NCI-H1417 (cell line): ENCODE measurements at places on chromosomes 3 and 15.
A peak's percentile ranks its signal among the peaks of the same experiment; 100 is the strongest.

DNA sequence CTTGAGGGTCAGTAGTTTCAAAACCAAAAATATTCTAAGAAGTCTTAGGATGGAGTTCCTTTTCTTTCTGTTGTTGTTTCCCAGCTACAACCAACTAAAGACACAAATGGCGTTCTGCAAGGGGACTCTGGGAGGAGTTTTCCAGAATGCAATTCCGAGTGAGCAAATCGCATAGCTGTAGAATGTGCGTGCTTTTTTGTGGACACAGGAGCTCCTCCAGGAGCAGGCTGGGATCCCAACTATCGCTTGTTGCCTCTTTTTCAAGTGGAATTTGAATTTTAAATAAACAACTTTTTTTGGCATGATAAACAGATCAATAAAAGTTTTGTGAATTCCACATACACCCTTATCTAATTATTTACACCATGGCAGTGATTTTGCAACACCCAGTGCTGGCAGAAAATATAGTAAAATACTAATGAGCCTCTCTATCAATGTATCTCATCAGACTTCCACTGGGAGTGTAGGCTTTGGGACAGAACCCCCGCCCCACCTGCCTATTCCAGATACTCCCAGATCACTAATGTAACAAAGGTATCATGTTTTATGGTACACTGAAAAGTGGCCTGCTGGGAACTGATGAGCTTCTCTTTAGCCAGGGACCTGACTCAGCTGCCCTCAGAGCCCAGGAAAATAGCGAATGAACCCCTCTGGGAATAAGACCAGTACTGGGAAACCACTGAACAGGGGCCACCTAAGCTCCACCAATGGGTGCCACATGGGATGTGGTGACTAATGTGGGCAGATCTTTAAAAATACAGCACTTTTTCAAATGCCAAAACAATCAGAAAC, 66.4 kb downstream of the LMCD1 start:
- DNase-seq = no peak

GRCh38 chr15:68418611-68419161, 13.3 kb downstream of the ITGA11 start:
- peak; percentile 53 for DNase-seq

DNA sequence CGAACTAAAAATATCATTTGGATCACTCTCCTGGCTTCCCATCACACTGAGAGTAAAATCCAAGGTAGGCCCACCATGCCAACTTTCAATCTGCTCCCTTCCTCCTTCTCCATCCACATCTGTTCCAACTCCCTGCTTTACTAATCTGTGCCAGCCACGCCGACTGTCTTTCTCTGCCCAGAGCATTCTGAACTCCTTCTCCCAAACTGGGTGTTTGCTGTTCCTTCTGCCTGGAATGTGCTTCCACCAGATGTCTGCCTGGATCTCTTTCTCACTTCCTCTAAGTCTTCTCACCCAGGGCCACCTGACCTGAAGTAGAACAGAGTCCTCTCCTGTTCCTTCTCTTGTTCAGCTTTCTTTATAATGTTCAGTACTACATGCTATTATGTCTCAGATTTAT, 5.6 kb upstream of the ARL8B start:
- no peak for DNase-seq

DNA sequence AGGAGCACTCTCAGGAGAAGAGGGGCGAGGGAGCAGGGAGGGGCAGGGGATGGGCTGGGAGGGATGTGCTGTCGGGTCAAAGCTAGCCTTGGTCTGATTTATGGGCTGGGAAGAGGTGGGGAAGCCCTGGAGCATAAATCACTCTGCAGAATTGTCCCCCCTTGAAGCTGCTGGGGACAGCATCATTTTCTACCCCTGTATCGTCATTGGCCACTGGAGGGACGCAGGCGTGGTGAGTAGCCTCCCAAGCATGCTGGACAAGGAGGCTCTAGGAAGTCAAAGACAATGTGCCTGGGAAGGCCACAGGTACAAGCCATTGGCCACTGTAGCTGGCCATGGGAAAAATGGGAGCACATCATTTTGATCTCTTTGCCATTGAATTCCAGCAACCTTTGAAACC, 175.5 kb upstream of the CTDSPL start:
- no peak for DNase-seq

DNA sequence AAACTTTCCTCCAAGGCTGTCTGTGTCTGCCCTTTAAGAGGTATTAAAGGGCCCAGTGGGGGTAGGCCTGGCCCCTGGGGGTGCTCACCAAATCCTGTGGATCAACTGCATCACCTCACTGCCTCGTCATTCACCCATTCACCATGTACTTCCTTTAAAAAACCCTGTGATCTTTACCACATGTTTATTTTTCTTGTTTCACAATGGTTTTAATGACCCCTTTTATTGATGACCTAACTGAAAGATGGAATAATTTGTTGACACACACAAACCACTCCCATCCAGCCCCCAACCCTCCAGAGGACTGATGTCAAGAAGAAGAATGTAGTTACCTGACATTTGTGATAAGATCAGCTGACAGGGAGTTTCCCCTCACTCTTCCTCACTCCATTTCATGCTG, 40.8 kb downstream of the KCNAB1 start:
- no peak for DNase-seq

DNA sequence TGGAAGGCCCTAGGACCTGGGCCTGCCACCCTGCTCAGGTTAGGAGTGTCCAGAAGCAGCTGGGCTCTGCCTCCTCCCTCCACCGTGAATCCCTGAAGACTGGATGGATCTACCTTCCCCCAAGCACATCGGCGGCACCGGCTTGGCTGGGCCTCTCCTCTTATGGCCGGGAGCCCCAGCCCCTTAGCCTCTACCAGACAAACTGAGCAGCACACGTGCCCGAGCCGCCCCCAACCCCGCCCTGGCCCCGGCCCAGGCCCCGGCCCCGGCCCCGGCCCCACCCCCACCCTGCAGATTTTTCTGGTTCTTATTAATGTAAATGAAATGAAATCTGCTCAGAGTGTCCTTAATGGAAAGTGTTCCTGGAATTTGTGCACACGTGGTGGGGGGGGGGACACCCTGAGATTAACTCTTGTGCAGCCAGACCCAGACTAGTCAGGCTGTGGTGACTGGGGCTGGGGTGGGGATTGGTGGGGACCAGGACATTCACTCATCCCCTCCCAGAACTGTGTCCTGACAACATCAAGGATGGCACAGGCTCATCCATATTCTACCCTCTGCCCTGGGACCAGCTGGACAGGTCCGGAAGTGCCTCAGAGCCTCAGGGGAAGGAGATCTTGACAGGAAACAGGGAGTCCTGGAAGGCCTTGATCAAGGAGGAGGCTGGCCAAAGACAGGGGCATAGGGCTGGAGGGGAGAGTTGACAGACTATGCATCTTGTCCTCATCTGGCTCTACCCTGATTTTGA, 30.9 kb upstream of the SEMA3F start:
- DNase-seq = no peak

DNA sequence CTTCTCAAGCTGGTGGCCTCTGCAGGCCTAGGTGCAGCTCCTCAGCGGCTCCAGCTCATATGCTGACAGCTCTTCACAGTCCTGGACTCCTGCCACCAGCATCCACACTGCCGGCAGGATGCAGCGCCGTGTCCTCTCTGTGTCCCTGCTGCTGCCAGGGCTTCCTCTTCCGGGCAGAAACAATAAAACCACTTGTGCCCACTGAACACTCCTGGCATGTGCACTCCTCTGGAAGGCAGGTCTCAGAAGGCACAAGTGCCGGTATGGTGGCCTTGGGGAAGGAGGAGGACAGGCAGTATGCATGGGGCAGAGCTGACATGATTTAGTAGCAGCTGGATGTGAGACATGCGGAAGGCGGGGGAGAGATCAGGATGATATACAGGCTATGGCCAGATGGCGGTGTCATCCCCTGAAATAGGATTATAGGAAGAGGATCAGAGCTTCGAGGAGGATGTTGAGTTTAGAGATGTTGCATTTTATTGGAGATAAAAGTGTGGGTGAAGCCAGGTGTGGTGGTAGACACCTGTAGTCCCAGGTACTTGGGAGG, 7.5 kb upstream of the MAN2A2 start:
- peak; percentile 28 for DNase-seq

DNA sequence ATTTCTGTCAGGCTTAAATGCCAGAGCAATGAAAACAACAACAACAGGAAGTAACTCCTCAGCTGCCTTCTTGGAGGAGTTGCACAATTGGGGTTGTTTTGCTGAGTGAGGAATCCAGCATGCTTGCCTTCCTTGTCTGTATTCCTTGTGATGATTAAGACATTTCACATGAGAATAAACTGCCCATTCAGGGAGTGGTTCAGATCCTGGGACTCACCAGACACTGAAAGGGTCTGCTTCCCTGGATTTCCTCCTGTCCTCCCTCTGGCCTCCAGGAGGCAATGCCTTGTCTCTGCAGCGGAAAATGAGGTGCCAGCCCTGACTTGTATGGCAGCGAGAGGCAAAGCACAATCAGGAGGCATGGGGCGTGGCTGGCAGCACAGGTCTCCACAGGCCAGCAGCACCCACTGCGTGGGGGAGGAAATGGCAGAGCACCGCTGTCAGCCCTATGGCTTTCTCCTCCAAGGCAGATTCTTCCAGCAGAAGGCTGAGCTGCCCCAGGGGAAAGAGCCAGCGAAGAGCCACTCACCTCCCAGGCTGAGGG, 41.5 kb downstream of the RBP2 start:
- DNase-seq = no peak

GRCh38 chr3:39279745-39280517, at the start of gene CX3CR1:
CX3CR1 (minus strand) TSS chr3:39280036; CDS start chr3:39266509, 13,527 bp downstream.
- DNase-seq = no peak

GRCh38 chr3:73601011-73601410, 23.7 kb downstream of the PDZRN3 start:
- no peak for DNase-seq

DNA sequence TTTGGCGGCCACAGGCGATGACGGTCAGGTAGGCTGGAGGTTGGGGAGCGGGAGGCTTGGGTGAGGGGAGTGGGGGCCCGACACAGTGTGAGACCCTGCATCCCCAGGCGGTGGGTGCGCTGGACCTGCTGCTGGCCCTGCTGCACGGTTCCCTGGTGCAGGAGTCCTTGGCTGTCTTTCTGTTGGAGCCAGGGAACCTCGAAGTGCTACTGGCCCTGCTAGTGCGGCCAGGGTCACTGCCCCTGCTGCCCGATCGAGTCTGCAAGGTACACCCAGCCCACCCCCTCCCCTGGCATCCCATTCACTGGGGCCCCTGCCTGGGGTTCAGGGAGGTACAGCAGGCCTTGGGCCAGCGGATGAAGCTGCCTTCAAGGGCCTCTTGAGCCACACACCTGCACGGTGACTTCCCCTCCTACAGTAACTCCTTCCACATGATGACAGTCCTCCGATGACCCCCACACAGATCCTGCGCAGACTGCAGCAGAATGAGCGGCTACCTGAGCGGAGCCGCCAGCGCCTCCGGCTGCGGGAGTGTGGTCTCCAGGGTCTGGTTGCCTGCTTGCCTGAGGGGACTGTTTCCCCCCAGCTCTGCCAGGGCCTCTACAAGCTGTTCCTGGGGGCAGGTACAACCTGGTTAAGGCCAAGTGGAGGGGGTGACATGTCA, 19.5 kb downstream of the NBEAL2 start:
- DNase-seq = no peak

DNA sequence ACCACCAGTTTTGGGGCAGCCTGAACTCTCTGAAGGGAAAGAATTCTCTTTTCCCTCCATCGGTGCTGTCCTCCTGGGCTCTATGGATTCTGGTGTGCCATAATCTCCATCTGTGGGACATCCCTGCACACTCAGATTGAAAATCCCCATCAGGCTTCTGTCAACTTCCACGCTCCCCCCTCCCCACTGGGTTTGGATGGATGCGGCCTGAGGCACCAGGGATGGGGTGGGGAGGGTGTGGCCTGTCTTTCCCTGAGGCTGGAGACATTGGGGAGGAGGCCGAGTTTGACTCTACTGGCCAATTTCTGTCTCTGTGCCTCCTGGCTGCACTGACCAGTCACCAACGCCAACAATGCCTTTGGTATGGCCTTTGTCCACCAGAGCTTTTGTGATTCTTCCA, 16.3 kb upstream of the FBLN2 start:
- DNase-seq = no peak

DNA sequence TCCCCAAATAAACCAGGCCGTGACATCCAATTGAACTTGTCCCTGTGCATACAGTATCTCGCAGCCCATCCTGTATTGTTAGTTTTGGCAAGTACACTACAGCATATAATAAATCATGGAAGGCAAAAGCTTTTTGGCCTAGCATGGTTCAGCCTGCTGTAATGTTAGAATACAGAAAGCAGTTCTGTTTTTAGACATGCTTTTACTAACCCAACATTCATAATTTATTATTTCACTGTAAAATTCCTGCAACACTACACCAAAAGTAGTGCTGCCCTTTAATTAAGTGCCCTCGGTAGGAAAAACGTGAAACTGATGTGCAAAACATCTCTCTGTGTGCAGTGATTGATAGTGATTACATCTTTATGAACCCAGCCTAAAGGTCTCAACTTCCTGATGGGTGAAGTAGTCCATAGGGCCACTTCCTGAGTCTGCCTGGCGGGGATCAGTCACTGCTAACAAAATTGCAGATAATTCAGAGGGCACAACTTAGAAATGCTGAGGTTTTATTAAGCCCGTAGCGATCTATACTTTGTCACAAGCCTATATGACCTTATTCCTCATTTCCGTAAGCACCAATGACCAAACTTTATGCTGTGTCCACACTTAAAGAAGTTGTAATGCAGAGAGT, 227.8 kb downstream of the CDIN1 start:
- DNase-seq = no peak

- DNase-seq = no peak
These were observed 88.3 kb upstream of the CTNNB1 start for GRCh38 chr3:41111011-41111410.

DNA sequence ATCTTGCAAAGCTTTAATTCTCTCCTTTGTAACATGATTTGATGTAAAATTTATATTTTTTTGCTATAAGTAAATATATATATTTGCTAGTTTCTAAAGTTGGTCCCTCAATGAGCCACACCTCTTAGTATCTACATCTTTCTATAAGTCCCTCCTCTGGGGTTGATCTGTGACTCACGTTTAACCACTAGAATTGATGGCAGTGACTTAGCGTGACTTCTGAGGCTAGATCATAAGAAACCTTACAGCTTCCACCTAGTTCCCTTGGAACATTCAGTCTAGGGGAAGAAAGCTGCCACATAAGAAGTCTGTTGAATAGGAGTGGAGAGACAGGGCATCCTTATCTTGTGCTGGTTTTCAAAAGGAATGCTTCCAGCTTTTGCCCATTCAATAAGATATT, 56.6 kb upstream of the TNIK start:
- DNase-seq = no peak

DNA sequence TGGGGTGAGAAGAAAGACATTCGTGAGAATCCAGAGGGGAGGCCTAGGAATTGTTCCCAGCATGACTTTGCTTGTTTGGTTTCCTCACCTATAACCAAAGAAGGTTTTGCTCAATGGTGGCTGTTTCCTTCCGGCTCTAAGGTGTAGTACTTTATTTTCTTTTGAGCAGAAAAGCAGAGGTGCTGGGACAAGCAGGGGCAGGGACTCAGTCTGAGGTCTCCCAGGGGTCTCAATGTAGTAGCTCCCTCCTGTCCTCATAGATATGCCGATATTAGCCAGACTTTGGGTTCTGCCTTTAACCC, 41.6 kb downstream of the ZBTB38 start:
- DNase-seq = no peak

- no peak for DNase-seq
These were observed 6.3 kb downstream of the CSK start for GRCh38 chr15:74788042-74788682.

GRCh38 chr3:38985581-38985980, 66.2 kb downstream of the SCN11A start:
- no peak for DNase-seq
